ENCODE measurements at places on chromosomes 12 and 14. TPM values are rescaled to one million over a fixed set of nuclear protein-coding genes. Genes with fewer than 3 reads are reported as not detected.

ANKRD33 gene
- not detected for total RNA-seq

HOXC9 gene
- not detected for total RNA-seq

ACOT6 gene
- not detected for total RNA-seq

RD3L gene
- total RNA-seq: not detected

LRRK2 gene
- not detected for total RNA-seq

CBLN3 gene
- total RNA-seq: 17.7 TPM

TAS2R8 gene
- not detected for total RNA-seq

SSPN gene
- not detected for total RNA-seq

SOAT2 gene
- not detected for total RNA-seq

EPYC gene
- total RNA-seq: not detected

RAD51AP1 gene
- total RNA-seq: 33.0 TPM

RALGAPA1 gene
- total RNA-seq: 57.2 TPM

TRPV4 gene
- not detected for total RNA-seq

KLRG1 gene
- total RNA-seq: 3.1 TPM

GZMH gene
- total RNA-seq: 15.4 TPM

EEA1 gene
- 13.7 TPM for total RNA-seq

NEMP1 gene
- total RNA-seq: 45.4 TPM

RNASE3 gene
- not detected for total RNA-seq

SNAPC1 gene
- 6.5 TPM for total RNA-seq

PSMB5 gene
- total RNA-seq: 73.1 TPM

SRRM4 gene
- total RNA-seq: not detected

PMEL gene
- not detected for total RNA-seq

GPRC5A gene
- not detected for total RNA-seq

KRT78 gene
- not detected for total RNA-seq

AQP2 gene
- not detected for total RNA-seq

DAO gene
- not detected for total RNA-seq

LRTM2 gene
- not detected for total RNA-seq

PAH gene
- not detected for total RNA-seq

LRRIQ1 gene
- total RNA-seq: not detected

BBOF1 gene
- total RNA-seq: 1.1 TPM

AREL1 gene
- 65.9 TPM for total RNA-seq

ADAM21 gene
- total RNA-seq: not detected

HOXC4 gene
- 0.42 TPM for total RNA-seq
